Activated CD4-positive, CD25-positive, alpha-beta regulatory T cell (primary cell): ENCODE measurements at places on chromosomes 11 and 22.

GRCh38 chr11:121110871-121111724 lies 10.1 kb downstream of the TECTA start:
- no peak for DNase-seq

DNA sequence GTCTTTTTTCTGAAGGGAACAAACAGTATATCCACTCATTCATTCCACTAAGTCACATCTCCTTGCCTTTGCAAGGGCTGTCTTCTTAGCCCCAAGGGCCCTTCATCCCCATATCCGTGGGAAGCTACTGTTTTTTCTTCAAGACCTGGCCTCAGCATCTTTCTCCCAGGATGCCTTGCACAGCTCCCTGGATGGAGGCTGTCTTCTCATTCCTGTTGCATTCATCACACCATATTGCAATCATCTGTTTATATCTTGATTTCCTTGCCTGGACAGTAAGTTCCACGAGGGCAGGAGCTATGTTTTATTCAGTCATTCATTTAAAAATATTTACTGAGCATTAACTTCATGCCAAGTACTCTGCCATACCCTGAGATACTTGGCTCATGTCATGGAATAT lies 29.3 kb upstream of the NECTIN1 start:
- no peak for DNase-seq

- no peak for DNase-seq
Observed at GRCh38 chr11:108597736-108598355, 4.3 kb upstream of the EXPH5 start.

DNA sequence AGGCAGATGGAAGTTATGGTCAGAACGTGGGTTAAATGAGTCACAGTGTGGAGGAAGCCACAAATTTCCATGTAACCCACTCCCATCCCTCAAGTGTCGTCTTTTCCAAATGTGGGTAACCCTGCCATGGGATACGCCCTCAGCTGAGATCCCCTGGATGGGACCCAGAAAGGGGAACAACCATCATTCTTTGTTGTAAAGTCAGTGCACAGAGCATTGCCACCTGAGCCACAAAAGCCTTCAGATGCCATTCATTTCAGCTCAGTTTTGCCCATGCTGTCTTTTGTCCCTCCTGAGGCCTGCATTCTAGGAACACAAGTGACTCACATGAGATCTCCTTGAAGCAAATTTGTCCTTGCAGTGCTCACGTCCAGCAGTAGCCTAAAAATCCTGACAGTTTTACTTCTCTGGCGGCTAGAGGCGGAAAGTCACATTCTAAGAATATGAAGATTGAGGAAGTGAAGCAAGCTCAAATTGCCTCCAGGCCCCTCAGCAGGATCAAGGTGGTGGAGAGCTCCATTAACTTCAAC lies 30.6 kb downstream of the MMP13 start:
- DNase-seq: no peak

GRCh38 chr11:9927670-9928069 lies 263.8 kb downstream of the SWAP70 start:
- DNase-seq: no peak

DNA sequence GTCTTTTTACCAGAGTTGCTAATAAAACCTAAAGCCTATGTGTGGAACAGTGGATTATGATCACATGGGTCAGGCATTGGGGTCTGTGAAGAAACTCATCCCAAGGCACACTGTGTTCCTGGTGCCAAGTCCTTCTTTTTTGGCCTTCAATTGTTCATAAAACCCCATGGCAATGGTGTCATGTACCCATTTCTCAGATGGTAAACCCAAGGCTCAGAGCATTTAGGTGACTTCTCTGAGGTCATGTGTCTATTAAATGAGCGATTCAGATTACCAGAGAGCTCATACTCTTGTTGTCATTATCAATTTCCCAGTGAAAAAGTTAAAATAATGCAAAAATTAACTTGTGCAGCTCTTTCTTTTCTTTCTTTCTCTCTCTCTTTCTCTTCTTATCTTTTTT lies 272.8 kb upstream of the SYN3 start:
- no peak for DNase-seq

DNA sequence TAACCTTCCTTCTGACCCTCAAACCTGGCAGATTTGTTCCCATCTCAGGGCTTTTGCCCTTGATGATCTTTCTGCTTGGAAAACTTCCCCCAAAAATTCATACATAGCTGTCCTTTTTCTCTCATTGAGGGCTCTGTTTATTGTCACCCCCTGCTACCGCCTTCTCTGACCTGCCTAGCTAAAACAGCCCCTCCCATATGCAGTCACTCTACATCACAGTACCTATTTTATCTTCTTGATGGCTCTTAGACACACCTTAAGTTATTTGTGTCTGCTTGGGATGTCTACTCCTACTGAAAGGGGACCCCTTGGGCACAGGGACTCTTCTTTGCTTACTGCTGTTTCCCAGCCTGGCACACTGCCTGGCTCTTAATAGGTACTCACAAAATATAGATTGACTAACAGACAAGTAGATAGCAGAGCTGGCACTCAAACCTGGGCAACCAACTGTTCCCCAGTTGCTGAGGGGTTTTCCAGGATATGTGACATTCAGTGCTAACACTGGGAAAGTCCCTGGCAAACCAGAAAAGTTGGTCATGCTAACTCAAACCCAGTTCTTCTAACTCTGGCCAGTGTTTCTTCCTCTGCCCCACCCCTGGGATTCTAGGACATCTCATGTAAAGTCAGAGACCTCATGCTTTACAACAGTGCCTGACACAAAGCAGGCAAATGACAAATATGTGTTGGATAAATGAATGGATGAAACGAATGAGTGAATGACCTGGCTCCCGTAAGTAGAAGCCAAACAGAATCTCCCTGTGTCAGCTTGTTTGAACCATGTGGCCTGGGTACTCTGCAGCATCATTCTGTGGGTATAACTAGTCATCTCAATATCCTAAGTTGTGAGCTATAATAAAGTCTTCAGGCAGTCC lies 19.8 kb upstream of the FJX1 start:
- DNase-seq: no peak

DNA sequence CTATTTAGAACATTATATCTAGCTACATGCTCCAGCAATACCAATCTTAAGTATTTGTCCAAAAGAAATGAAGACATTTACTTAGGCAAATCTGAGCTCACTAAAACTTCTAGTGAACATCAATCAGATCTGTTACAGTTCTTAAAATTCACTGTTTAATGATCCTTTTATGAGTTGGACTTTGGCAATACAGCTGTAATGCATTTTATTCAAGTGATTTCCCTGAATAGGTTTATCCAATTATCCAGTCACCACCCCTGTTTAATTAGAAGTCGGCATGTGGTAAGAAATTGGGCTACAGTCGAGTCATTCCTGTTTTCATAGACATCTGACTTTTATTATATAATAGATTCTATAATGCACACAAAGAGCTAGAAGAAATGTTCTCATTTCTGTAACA lies 1029.0 kb upstream of the TENM4 start:
- no peak for DNase-seq

DNA sequence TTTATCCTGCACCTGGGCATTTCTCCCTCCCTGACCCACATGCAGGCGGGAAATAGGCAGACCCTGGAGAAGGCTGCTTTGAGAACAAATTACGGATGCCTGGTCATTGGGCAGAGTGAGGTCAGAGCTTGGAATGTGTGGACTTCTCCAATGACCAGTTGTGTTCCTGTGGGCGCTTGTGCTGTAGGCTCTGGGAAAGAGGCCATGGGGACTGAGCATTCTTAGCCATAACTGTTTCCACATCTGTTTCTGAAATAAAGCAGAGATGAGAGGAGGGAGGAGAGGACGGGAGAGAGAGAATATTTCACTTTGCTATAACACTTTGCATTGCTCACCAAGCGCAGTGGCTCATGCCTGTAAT lies 11.2 kb upstream of the TMEM184B start:
- DNase-seq: no peak

- DNase-seq: no peak
Observed at GRCh38 chr11:23540101-23540561, 679.9 kb upstream of the CCDC179 start.

- no peak for DNase-seq
Observed at GRCh38 chr11:126154691-126155090, 56.8 kb downstream of the RPUSD4 start.

DNA sequence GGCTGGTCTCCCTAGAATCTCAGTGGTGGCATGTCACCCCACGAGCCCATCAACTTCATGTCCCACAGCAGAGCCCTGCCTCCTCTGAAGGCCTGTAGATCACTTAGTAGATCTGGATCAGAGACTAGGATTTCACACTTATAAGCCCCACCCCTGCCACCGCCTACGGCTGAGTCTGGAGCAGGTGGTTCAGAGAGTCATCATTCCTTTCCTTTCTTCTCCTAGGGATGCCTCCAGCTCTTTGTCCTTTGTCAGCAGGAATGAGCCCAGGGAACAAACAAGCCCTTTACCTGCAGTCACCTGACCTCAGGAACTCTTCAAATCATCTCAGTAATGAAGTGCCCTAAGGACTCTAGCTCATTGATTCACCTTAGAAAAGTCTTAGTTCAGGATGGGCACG lies 37.8 kb downstream of the SCGB1A1 start:
- no peak for DNase-seq

DNA sequence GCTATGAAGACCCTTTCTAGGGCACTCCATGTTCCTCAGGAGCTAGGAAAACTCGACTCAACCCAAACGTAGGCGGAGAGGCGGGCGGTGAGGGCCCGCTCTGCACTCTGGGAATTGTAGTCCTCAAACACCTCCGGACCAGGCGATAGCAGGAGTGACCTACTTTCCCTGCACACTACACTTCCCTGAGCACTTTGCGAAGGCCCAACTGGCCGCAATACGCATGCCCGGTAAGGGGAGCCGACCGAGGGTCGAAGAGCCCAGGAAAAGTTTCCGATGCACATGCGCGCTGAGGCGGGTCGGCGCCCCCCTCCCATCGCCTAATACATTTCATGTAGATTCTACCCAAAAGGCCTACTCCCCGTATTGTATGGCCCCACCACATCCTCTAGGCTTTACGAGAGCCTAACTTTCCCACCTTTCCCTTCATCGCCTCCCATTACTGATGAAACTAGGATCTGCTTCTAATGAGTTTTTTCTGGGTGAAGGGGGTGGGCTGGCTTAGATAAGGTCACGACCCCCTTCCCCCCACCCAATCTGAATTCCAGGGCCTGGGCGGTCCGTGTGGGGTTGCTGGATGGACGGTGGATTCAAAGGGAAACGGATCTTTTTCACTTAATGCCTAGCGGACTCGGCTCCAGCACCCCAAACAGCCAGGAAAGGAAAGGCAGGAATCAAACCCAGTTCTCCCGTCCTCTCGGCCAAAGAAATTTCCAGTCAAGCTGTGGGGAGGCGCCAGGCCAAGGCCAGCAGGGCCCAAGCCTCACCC lies 2.1 kb downstream of the TOB2 start:
- peak; percentile 53 for DNase-seq

- no peak for DNase-seq
Observed at GRCh38 chr11:10680956-10681487, 12.5 kb downstream of the IRAG1 start.

- no peak for DNase-seq
Observed at GRCh38 chr11:118206391-118207031, 18.3 kb downstream of the JAML start.

DNA sequence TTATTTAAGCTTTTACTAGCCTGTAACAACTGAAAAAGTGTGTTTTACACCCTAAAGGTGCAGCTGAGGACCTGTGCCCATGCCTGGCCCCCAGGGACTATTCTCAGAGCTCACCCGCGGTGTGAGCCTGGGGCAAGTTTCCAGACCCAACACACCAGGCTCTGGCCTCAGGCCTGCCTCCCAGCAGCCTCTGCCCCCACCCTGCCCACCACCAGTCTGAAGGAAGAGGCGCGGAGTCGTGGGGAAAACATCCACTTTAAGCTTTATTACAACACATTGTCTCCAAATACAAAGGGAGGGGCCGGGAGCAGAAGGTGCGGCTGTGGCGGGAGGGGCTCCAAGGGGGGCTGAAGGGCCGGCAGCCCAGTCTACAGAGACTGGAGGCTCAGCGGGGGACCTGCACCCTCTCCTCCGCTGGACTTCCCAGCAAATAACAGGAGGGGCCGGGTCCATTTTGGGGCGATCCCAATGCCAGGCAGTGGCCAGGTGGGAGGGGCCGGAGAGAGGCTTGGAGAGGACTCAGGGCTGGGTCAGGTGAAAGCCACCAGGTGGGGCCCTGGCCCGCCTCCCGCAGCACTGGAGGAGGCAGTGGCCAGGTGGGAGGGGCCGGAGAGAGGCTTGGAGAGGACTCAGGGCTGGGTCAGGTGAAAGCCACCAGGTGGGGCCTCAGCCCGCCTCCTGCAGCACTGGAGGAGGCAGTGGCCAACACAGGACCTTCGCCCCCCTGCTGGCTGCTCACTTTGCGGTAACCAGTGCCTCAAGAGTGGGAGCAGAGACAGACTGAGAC lies 18.1 kb downstream of the DUSP8 start:
- DNase-seq: no peak

DNA sequence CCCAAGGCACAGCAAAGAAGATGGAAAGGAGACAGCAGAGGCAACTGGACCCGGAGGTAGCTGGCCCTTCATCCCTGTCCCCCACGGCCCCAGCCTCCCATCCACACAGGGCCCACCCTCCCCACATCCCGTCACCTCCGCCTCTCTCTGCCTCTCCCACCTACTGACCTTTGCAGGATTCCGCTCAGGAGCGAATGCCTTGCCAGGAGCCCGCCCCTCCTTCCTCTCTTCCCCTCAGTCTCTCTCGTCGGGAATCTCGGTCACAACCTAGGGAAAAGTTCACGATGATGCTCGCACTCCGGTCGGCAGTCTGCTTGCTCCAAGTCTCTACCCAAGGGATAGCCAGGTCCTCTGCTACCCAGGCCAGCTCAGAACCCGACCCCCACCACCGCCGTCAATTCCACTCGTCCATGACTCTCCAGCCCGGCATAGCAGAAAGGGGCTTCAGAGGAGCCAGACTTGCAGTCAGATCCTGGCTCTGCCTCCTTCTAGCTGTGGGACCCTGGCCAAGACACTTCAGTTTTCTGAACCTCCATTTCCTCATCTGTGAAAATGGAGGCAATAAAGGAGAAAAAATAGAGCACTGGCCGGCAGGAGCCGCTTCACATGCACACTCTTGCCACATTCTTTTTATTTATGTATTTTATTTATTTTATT lies 10.2 kb downstream of the AHNAK start:
- DNase-seq: no peak

- no peak for DNase-seq
Observed at GRCh38 chr11:70567680-70568034, 169.3 kb downstream of the CTTN start.

- no peak for DNase-seq
Observed at GRCh38 chr22:38441620-38442287, 13.2 kb downstream of the KCNJ4 start.

GRCh38 chr11:113974741-113975470 lies at the start of gene HTR3A:
HTR3A (plus strand) TSS chr11:113975108; CDS start chr11:113975326, 218 bp downstream.
- DNase-seq: no peak

- no peak for DNase-seq
Observed at GRCh38 chr11:112582366-112582765, 321.7 kb upstream of the PLET1 start.
